T-cell (primary cell): ENCODE measurements at places on chromosomes 12 and 14. TPM values are rescaled to one million over a fixed set of nuclear protein-coding genes. Genes with fewer than 3 reads are reported as not detected.

HOXC9 gene
- not detected for total RNA-seq

SLC5A8 gene
- not detected for total RNA-seq

PLCZ1 gene
- not detected for total RNA-seq

RFX4 gene
- not detected for total RNA-seq
